ENCODE measurements at places on chromosomes 6 and 20. TPM values are rescaled to one million over a fixed set of nuclear protein-coding genes. Genes with fewer than 3 reads are reported as not detected.

UNC5CL gene
- 0.12 TPM for total RNA-seq

NOX3 gene
- total RNA-seq, result not detected

SLC35D3 gene
- total RNA-seq, result not detected

TAGAP gene
- total RNA-seq, result not detected

TRIM10 gene
- not detected for total RNA-seq

PAK5 gene
- total RNA-seq, result not detected

NOTCH4 gene
- total RNA-seq, result 0.82 TPM

BCAS1 gene
- total RNA-seq, result not detected

All from smooth muscle cell of the coronary artery (primary cell).